ENCODE measurements at places on chromosomes 1 and 21.

GRCh38 chr1:54600947-54601721, 22.2 kb downstream of the FAM151A start:
- no peaks in the 10 kb centered on the region for H3K27me3 ChIP-seq
- H3K36me3 ChIP-seq, result no peaks in the 10 kb centered on the region
- H3K4me3 ChIP-seq, result no peak overlapping the region

GRCh38 chr1:245025525-245025924, 129.3 kb upstream of the KIF26B start:
- H3K4me1 ChIP-seq, result no peaks in the 10 kb centered on the region
- no peaks in the 10 kb centered on the region for H3K36me3 ChIP-seq
- H3K27ac ChIP-seq, result no peak overlapping the region
- H3K4me3 ChIP-seq, result no peak overlapping the region
- no peak for DNase-seq
- no peaks in the 10 kb centered on the region for H3K27me3 ChIP-seq

DNA sequence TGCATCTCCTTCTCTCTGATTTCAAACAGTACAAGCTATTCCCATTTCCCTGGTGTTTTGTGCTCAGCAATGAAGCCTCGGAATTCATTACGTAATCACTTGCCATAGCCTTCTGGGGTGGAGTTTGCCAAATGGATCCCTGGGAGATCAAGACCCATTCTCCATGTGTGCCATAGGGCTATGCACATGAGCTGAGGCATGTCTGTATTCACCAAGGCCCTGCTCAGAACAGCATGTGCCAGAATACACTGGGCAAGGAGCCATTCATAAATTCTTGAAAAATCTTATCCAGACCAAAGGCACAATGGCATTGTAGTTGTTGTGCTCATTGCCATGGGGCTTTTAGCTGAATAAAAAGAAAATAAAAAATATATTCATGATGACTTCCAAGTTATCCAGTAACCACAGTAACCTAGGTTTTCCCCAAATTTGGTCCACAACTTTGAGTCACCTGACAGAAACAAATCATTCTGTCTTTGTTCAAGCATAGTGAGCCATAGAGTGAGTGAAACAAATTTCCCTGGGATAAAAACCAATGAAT, 53.0 kb downstream of the CRB1 start:
- no peaks in the 10 kb centered on the region for H3K4me1 ChIP-seq
- no peaks in the 10 kb centered on the region for H3K27me3 ChIP-seq
- peak; percentile 4 for DNase-seq
- H3K27ac ChIP-seq, result no peak overlapping the region
- no peak overlapping the region for H3K4me3 ChIP-seq
- H3K36me3 ChIP-seq, result no peaks in the 10 kb centered on the region

DNA sequence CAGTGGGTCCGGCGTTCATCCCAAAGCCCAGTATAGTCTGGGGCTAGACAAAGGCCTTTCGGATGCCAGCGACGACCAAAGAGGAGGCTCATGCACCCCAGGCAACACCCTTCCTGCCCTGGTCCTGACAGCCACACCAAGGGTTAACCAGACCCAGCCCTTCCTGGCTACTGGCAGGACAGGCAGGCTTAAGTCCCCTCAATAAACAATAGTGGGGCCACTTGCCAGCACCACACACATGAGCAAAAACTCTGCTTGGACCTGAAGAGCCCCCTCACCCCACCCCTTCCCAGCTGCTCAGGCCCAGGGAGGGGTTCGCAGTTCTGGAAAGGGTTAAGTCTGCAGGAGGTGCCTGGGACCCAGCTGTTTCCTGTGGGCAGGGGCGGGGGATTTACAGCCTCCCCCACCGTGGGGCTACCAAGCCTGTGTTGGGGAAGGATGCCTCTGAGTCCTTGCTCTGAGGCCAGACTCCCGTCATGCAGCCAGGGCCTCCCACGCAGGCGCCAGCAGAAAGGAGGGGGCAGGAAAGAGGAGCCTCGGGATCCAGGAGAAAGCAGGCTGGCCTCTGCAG, 18.2 kb downstream of the PHLDA3 start:
- no peaks in the 10 kb centered on the region for H3K36me3 ChIP-seq

GRCh38 chr1:59499273-59499942, 202.5 kb downstream of the FGGY start:
- H3K27ac ChIP-seq, result no peak overlapping the region
- no peaks in the 10 kb centered on the region for H3K36me3 ChIP-seq
- no peak for DNase-seq

DNA sequence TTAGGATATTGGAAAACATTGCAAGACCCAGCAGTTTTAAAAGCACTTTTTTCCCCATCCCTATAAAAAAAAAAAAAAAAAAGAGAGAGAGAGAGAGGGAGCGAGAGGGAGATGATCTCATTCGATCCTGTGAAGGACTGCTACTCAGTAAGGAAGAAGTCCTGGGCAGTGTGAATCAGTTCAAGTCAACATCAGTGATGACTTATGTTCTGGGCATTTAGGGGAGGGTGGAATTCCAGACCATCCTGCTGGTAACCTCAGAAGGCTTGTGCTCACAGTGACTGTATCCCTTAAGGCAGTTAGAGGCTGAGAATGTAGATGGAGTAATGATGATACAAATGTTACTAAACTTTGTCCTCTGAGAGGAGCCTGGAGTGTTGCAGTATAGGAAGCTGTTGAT, 151.4 kb downstream of the TGFB2 start:
- H3K36me3 ChIP-seq, result no peaks in the 10 kb centered on the region
- peaks cover 20% of the 10 kb centered on the region for H3K4me1 ChIP-seq
- no peak for DNase-seq
- no peaks in the 10 kb centered on the region for H3K27me3 ChIP-seq

DNA sequence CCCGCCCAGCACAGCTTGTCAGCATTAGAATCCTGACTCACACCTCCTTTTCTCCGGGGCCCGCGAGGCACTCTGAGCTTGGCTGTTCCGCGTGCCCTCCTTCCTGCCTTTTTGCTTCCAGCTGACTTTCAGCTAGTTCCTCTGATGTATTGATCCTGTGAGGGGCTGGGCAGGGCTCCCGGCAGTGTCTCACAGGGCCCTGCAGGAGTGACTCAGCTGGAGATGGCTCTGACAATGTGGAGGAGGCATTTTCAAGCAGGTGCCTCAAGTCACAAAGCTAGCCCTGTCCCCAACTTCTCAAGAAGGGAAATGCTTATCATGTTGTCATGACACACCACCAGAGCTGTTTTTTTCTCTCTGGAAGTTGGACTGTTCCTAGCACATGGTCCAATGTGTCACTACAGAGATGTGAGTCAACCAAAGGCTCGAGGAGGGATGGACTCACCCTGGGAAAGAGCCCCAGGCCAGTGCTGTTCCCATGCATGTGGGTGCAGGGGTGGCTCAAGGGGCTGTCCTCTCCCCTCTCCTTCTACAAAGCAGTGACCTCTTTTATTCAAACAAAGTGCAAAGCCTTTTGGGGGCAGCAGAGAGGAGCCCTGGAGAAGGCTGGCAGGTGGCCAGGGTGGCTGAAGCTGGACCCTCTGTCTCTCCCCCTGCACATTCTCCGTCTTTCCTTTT, 30.6 kb downstream of the SYT6 start:
- H3K27me3 ChIP-seq, result no peaks in the 10 kb centered on the region
- no peaks in the 10 kb centered on the region for H3K36me3 ChIP-seq
- no peak overlapping the region for H3K27ac ChIP-seq
- no peak for DNase-seq

- no peaks in the 10 kb centered on the region for H3K27me3 ChIP-seq
- peaks cover 13% of the 10 kb centered on the region for H3K36me3 ChIP-seq
- no peak overlapping the region for H3K4me3 ChIP-seq
- H3K27ac ChIP-seq, result no peak overlapping the region
- no peak for DNase-seq
Observed at GRCh38 chr1:150995896-150996295, 10.8 kb downstream of the MINDY1 start.

- no peak for DNase-seq
- H3K4me3 ChIP-seq, result no peak overlapping the region
- no peaks in the 10 kb centered on the region for H3K36me3 ChIP-seq
- no peaks in the 10 kb centered on the region for H3K4me1 ChIP-seq
Observed at GRCh38 chr1:81142099-81142826, 658.5 kb upstream of the ADGRL2 start.

GRCh38 chr1:168989985-168990384, 116.5 kb upstream of the ATP1B1 start:
- DNase-seq, result no peak
- no peak overlapping the region for H3K4me3 ChIP-seq
- no peaks in the 10 kb centered on the region for H3K27me3 ChIP-seq
- H3K27ac ChIP-seq, result no peak overlapping the region
- no peaks in the 10 kb centered on the region for H3K4me1 ChIP-seq

GRCh38 chr1:169487133-169487532, 1.4 kb upstream of the SLC19A2 start:
- no peak for DNase-seq
- peaks cover 36% of the 10 kb centered on the region for H3K4me1 ChIP-seq
- H3K27ac ChIP-seq, result peak overlapping the region; percentile 95
- peak overlapping the region; percentile 88 for H3K4me3 ChIP-seq
- no peaks in the 10 kb centered on the region for H3K27me3 ChIP-seq
- H3K36me3 ChIP-seq, result no peaks in the 10 kb centered on the region

DNA sequence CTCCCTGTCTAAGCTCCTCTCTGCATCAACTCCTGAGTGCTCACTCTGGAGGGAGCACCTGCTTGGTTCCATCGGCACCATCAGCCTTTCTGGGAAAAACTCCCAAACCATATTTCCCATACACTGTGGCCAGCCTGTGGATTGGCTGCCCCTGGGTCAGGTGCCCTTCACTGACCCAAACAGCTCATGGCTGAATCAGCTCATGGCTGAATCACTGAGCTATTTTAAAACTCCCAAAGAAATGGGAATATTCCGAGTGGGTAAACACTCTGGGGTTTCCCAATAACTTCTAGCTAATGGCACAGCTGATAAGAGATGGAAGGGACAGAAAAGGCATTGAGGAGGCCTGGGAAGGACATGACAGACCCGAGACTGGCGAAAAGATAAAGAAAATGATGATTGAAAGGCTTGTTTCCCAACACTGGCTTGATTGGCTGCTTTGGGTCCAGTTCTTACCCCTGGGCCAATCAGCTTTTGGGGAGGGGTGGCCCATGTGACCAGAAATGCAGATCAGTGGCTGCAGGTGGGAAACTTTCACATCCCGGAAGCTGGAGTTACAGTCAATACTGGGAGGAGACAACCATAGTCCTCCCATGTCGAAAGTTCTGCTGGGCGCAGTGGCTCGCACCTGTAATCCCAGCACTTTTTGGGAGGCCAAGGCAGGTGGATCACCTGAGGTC, 37.3 kb upstream of the KAZN start:
- H3K4me1 ChIP-seq, result no peaks in the 10 kb centered on the region
- H3K27me3 ChIP-seq, result no peaks in the 10 kb centered on the region
- no peaks in the 10 kb centered on the region for H3K36me3 ChIP-seq

GRCh38 chr1:85448358-85448757, 16.6 kb downstream of the DDAH1 start:
- H3K36me3 ChIP-seq, result no peaks in the 10 kb centered on the region
- H3K4me3 ChIP-seq, result no peak overlapping the region
- H3K4me1 ChIP-seq, result peaks cover 12% of the 10 kb centered on the region
- H3K27me3 ChIP-seq, result no peaks in the 10 kb centered on the region

DNA sequence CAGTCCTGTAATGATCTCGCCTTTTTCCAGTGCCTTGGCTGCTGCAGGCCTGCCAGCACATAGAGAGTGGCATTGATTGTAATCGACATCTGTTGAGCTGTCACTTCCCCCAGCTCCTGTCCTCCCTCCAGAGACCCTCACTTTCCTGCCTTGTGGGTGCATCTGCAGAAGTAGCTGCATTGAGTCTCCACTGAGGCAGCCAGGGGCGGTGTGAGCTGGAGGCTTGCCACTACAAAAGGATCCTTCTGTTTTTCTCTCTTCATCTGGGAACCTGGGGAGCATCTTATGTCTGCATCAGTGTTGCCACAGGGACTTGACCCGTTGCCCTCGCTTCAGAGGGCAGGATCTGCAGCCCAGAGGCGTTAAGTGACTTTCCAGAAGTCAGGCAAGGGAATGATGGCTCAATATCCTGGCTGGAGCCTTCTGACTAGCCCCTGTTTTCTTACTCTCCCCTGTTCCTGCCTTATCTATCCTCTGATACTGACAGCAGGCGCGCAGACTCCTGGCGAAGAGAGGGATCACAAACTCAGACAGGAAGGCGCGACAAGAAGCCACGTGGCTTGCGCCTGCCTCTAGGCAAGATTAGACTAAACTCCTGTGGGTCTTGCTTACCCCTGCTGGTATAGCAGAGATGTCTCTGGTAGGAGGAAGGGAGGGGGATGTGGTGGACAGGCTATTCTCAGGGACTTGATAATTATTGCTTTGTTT, 13.3 kb upstream of the FMOD start:
- H3K36me3 ChIP-seq, result no peaks in the 10 kb centered on the region
- DNase-seq, result peak; percentile 43
- no peaks in the 10 kb centered on the region for H3K27me3 ChIP-seq
- H3K4me1 ChIP-seq, result peaks cover 19% of the 10 kb centered on the region
- H3K4me3 ChIP-seq, result no peak overlapping the region

DNA sequence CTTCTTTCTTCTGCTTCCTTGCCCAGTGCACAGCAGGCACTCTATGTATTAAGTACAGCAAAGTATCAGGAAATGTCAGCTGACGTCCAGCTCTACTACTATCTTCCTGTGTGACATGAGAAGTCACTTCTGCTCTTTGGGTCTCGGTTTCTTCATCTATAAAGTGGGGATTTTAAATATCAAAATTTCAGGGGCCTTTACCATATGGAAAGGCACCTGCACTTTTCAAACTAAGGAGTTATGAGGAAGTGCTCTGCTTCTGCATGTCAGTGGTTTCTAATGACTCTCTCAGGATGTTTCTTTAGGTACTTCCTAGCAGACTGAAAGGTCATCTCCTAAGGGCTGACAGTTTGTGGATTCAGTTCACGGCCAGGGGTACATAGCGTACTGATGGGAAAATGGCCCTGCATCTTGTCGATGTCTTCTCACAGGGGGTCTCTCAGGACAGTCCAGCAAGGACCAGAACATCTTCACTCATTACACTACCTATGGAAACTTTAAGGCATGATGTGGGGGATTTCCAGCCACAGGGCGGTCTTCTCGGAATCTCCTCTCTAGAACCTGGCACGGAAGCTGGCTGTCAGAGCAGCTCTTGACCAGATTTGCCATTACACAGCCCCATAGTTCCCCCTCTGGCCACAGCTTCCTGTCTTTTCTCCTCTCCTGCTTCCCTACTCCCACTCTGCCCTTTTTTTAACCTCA, 42.0 kb upstream of the MTF1 start:
- no peak overlapping the region for H3K27ac ChIP-seq
- H3K4me1 ChIP-seq, result no peaks in the 10 kb centered on the region

DNA sequence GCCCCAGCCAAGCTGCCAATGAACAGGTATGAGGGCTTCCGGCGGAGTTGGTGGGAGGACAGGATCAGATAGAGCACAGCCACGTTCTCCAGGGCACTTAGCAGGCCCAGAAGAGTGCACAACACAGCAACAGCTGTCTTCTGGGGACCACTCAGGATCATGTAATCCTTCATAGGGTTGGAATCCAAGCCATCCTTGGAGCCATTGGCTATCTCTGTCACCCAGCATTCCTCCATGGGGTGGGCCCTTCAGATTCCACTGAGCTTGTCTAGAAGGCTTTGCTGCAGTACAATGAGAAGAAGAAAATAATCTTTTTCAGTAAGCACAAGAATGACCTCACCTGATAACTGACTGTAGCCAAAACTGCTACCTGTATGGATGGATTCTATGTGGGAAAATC, 7.3 kb upstream of the FUCA1 start:
- H3K27ac ChIP-seq, result no peak overlapping the region
- H3K27me3 ChIP-seq, result no peaks in the 10 kb centered on the region
- H3K4me1 ChIP-seq, result no peaks in the 10 kb centered on the region
- H3K36me3 ChIP-seq, result no peaks in the 10 kb centered on the region
- H3K4me3 ChIP-seq, result no peak overlapping the region
- DNase-seq, result no peak

- no peak overlapping the region for H3K4me3 ChIP-seq
- no peak overlapping the region for H3K27ac ChIP-seq
- H3K27me3 ChIP-seq, result no peaks in the 10 kb centered on the region
- H3K4me1 ChIP-seq, result peaks cover 5% of the 10 kb centered on the region
- no peak for DNase-seq
Observed at GRCh38 chr1:177227978-177228692, 57.4 kb downstream of the BRINP2 start.

All from heart right ventricle (tissue), 16 donors.